ENCODE measurements at places on chromosomes 11 and 22. TPM values are rescaled to one million over a fixed set of nuclear protein-coding genes. Genes with fewer than 3 reads are reported as not detected.

The MMP8 gene
- not detected for total RNA-seq

The SCN4B gene
- 1.2 TPM for total RNA-seq

The ZC3H7B gene
- 14.5 TPM for total RNA-seq

The MRPL21 gene
- 65.0 TPM for total RNA-seq

The OR51I1 gene
- total RNA-seq = not detected

The POU2AF1 gene
- not detected for total RNA-seq

The CATSPER1 gene
- 0.26 TPM for total RNA-seq

The CLNS1A gene
- 221 TPM for total RNA-seq

The RIMBP3B gene
- total RNA-seq = under 0.01 TPM

The RASD2 gene
- total RNA-seq = 0.13 TPM

The CD59 gene
- 193 TPM for total RNA-seq

The FBLN1 gene
- total RNA-seq = 25.2 TPM

The LAYN gene
- 6.9 TPM for total RNA-seq

The GRK3 gene
- total RNA-seq = 4.2 TPM

The FOLH1 gene
- not detected for total RNA-seq

The P2RY2 gene
- 9.0 TPM for total RNA-seq

The P4HA3 gene
- total RNA-seq = under 0.01 TPM

The FDXACB1 gene
- total RNA-seq = 0.77 TPM

The SRPRA gene
- total RNA-seq = 71.3 TPM

The KRTAP5-10 gene
- total RNA-seq = not detected

The VPS51 gene
- 203 TPM for total RNA-seq

The PIWIL4 gene
- 0.38 TPM for total RNA-seq

The OVCH2 gene
- under 0.01 TPM for total RNA-seq

The OR8D1 gene
- total RNA-seq = not detected

The OR52E8 gene
- not detected for total RNA-seq

The TBX1 gene
- 12.9 TPM for total RNA-seq

The RCOR2 gene
- total RNA-seq = 2.4 TPM

The HOATZ gene
- not detected for total RNA-seq

The CYB5R2 gene
- total RNA-seq = 12.1 TPM

The RAPSN gene
- 0.26 TPM for total RNA-seq

The LRRC10B gene
- under 0.01 TPM for total RNA-seq

The PHOX2A gene
- not detected for total RNA-seq

The CFAP300 gene
- total RNA-seq = 4.7 TPM

The OR8G5 gene
- not detected for total RNA-seq

The OR10A2 gene
- not detected for total RNA-seq

The OR6T1 gene
- total RNA-seq = not detected

The CARD18 gene
- 0.38 TPM for total RNA-seq

The LRRC32 gene
- total RNA-seq = 0.26 TPM

The NOX4 gene
- total RNA-seq = not detected

The BIK gene
- 56.8 TPM for total RNA-seq

The MYBPC3 gene
- total RNA-seq = under 0.01 TPM
